ENCODE measurements at places on chromosomes 6 and 20.

- no peak for DNase-seq
Observed at GRCh38 chr6:112307707-112308106, 39.4 kb upstream of the RFPL4B start.

GRCh38 chr20:35601990-35602389, 13.6 kb upstream of the SPAG4 start:
- no peak for DNase-seq

DNA sequence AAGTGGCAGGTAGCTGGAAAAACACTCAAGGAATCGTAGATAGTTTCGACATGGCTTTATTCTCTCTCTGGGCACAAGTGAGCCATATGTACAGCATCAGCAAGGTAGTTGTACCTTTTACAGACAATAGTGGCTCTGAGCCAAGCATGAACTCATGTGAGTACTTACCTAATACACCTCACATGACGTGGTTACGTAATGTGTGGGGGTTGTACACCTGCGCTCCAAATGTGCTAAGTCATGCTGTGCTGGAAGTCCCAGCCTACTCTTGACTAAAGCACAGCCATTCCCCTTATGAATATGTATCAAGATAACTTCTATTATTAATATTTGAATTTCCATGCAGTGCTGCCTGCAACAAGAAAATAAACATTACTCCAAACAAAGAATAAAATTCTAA, 78.8 kb upstream of the HMGN3 start:
- no peak for DNase-seq

DNA sequence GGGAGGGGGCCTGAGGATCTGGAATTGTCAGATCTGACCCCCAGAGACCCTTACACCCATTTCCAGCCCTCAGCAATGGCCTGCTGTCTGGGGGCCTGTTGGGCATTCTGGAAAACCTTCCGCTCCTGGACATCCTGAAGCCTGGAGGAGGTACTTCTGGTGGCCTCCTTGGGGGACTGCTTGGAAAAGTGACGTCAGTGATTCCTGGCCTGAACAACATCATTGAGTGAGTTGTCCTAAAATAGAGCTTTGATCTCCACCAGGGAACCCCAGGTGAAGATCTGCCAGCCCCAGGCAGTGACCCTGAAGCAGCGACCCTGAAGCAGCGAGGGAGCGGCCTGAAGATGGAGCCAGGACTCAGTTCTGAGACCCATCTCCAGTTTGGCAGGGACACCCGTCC, 2.2 kb downstream of the BPIFA1 start:
- DNase-seq, result no peak

DNA sequence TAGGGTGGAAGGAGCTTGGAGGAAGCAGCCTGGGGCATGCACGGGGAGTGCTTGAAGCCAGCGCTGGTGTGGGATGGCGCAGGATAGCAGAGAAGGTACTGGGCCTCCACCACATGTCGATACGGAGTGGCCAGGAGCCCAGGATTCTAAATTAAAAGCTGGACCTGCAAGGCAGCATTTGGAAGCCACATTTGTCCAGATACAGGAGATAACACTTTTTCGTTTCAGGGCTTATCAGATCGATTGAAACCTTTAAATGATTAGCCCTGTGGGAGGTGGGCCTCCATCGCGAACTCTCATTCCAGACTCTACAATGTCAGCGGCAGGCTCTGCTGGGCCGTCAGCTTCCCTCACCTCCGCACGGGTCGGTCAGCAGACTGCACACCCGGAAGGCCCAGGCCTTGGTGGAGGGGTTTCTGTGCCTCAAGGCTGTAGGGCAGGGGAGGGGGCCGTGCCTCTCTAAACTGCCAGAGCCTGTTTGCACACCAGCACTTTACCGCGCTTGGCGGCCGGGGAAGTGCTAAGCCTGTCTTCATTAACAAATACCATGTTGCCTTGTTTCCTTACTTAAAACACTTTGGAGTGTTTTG, 17.9 kb downstream of the EDN3 start:
- no peak for DNase-seq

DNA sequence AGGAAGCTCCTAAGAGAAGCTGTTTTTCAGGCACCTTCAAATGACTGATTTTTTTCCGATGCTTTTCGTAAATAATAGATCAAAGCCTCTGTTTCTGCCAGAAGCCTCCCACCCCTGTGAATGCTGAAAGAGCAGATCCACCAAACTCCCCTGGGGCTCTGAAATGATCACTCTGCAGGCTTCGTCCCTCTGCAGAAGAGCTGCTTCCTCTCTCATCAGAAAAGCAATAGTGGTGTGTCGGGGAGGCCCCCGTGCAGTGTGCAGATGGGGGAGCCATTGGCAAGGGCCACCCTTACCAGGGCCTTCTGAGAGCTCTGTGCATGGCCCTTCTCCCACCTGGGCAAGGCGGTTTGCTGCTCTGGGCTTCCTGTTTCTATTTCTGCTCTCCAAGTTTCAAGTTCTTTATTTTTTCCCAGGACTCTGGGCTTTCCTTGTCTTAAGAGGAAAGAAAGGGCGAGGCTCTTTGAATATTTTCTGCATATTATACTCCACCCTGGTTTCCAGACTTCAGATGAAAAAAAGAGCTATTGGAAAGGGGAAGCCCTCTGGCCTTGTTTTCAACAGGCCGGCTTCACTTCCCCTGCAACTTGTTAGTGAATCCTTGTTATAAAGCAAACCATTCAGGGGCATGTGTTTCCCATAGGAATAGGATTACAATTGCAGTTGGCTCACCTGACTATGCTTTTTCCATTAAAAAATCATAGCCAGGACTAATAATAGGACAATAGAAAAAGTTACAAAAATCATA, 155.2 kb downstream of the TTLL2 start:
- DNase-seq, result no peak

GRCh38 chr20:602111-602970, 7.8 kb downstream of the TCF15 start:
- no peak for DNase-seq

DNA sequence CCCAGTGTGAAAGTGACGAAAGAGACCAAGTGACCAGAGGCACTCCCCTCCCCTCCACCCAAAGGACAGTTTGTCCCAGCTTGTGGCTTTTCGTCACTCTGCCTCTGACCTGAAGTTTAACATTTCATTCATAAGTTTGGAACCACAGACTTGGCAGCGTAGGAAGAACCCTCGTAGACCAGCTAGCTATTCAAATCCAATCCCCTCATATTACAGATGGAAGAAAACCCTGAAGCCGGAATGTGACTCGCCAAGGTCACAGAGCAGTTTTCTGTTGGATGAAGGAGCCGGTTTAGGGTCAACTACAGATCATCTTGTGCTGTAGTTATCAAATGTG, 3.9 kb upstream of the SYS1 start:
- no peak for DNase-seq

GRCh38 chr20:20517296-20517695, 149.4 kb downstream of the INSM1 start:
- no peak for DNase-seq

GRCh38 chr6:15102241-15102640, 143.6 kb upstream of the JARID2 start:
- DNase-seq, result no peak

DNA sequence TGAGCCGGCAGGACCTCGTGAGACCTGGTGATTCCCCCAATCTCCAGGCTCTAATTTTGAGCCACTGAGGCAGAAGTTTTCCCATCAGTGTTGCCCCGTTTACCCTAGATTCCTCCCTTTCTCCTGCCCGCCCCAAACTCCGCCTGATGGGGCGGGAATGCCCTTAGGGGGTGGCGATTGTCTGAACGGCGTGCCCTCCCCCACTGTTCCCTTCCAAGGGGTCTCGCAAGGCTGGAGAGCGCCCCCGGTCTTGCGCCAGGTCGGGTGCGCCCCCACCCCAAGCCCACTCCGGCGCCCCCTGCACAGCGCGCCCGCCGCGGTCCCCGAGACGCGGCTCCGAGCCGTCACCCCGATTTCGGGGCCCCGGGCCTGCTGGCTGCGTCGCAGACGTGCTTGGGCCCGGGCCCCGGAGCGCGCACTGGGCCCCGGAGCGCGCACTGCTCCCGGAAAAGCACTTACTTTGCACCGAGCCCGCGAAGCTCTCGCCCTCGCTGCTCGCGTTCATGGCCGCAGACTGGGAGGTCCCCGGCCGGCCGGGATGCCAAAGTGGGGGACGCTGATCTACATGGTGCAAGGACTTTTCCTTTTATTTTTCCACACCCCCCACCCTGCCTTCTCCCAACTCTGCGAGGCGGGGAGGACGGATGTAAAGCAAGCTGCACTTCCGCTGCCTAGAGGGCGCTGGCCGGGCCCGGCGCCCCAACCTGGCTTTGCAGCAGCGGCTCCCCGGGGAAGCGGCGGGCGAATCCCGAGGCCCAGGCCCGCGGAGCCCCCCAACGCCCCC, at the start of gene ZFP64:
Gene ZFP64, minus strand, starts transcription at position 648 of the 784 bp plus-strand sequence. Its CDS starts 143 bp downstream, at position 505.
- peak; percentile 49 for DNase-seq

GRCh38 chr20:62918831-62919230, 7.5 kb downstream of the DIDO1 start:
- DNase-seq, result peak; percentile 51

DNA sequence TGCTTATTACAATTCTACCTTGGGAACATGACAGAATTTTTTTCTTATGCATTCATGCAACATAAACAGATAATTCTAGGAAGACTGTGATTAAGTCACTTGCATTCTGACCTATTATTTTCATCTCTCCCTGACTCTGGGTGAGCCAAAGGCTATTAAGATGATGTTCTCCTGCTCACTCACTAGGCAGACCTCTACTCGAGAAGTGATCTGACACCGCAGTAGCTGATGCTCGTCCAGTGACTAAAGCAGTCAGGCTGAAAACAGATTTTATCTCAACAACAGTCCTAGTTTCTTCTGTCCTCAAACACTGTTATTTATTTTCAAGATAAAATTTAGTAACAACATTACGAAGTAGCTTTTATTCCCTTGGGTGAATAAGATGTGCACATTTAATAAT, 17.3 kb downstream of the NAA20 start:
- no peak for DNase-seq

GRCh38 chr6:109351231-109352130, 30.8 kb downstream of the CD164 start:
- DNase-seq, result no peak

DNA sequence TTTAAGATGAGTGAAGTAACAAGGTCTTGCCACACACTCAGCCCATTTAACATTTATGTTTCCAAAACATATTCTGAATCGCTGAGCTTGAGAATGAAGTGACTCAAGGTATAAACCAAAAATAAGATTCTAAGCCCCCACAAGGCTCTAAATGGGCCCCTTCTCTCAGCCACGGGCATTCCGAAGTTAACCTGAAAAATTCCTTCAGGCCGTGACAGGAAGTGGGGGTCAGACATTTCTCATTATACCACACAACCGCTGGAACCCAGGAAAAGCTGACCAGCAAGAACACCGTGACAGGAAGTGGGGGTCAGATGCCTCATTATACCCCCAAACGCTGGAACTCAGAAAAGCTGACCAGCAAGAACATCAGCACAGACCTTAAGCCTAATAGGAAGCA, 247.9 kb downstream of the ERMARD start:
- DNase-seq, result no peak

DNA sequence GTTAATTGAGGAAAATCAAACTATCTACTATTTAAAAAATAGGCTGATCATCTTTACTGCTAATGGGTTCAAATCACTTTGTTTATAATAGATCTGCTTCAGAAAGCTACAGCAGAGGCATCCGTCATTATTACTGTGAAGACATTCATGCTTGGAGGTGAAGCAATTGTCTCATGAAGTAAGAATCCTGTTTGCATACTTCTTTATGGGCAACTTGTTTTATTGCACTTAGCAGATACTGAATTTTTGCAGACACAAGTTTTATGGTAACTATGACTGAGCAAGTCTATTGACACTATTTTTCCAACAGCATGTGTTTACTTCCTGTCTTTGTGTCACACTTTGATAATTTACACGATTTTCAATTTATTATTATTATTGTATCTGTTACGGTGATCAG, 573.9 kb downstream of the RFPL4B start:
- no peak for DNase-seq

- no peak for DNase-seq
Observed at GRCh38 chr6:90758741-90759140, 171.9 kb upstream of the MAP3K7 start.

DNA sequence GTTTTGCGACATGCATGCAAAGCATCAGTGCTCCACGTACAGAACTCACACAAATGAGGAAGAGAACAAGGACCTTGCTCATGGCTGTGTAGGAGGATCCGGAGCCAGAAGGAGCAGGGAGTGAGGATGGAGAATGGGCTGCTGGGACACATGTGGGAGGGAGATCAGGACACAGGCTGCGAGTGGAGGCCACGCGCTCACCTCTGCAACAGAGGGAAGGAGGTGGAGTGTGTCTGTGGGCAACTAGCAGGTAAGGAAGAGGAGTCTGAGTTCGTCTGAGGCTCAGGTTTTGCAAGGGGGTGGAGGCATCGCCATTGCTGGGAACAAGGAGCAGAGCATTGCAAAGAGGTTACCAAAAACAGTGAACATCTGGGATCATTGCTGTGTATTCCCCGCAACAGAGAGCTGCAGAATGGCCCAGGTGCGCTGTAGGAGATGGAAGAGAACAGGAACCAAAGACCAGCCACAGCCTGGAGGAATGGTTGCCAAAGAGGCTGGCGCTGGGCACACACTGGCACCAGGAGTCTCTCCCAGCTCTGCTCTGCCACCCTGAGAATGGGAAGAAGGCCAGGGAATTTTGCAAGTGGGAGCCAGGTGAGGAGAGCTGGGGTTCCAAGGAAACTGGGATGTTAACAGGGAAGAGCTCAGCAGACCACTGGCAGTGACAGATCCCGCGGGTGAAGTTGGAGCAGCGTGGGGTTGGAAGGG, 90.0 kb upstream of the RPS6KA2 start:
- DNase-seq, result no peak

GRCh38 chr6:30922447-30922852, 8.4 kb downstream of the VARS2 start:
- DNase-seq, result no peak

- DNase-seq, result peak; percentile 65
Observed at GRCh38 chr6:33694401-33694931, 17.0 kb downstream of the UQCC2 start.

GRCh38 chr6:43990627-43991619, 136.3 kb downstream of the MRPL14 start:
- no peak for DNase-seq

DNA sequence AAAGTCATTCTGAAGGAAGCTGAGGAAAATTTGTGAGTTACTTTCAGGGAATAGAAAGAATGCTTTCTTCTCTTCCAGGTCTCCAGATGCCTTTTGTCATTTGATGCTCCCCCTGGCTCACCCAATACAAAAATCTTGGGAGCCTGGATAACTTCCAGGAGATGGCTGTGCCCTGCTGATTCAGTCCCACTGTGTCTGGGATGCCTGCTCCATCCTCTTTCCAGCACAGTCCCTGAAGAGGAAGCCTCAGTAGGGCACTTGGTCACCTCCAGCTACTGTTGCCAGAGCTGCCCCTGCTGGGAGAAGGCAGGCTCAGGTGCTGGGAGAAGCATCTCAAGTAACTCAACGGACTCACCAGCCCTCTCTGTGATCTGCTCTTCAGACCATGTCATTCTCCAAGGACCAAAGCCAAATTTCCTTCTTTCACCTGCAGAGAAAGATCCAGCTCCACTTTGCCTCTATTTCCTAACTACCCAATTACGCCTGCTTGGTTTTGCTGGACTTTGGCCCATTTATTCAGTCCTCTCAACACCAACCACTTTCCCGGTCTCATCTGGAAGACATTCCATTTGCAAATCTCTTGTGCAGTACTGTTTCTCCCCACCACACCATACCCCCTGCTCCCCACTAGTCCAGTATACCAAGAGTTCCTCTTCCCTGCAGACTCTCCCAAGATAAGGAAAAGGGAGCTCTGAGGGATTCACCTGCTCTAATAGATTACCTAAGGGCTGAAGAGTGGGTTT, 53.3 kb downstream of the SLC23A2 start:
- no peak for DNase-seq

- no peak for DNase-seq
Observed at GRCh38 chr6:130796313-130796905, 30.8 kb upstream of the SMLR1 start.

- no peak for DNase-seq
Observed at GRCh38 chr6:40794586-40794985, 207.4 kb upstream of the LRFN2 start.

- no peak for DNase-seq
Observed at GRCh38 chr6:130655586-130655985, 171.6 kb upstream of the SMLR1 start.

All from T-helper 22 cell (primary cell).